ENCODE measurements at places on chromosomes 2 and 18. TPM values are rescaled to one million over a fixed set of nuclear protein-coding genes. Genes with fewer than 3 reads are reported as not detected.

The DNAJC5G gene
- not detected for total RNA-seq

The C2orf74 gene
- total RNA-seq: 17.1 TPM

The RND3 gene
- total RNA-seq: 56.9 TPM

The EPHA4 gene
- 0.56 TPM for total RNA-seq

The LINC00305 gene
- not detected for total RNA-seq

The CXCR1 gene
- total RNA-seq: not detected

The SNTG2 gene
- not detected for total RNA-seq

The FOXD4L1 gene
- 0.64 TPM for total RNA-seq

The TMEM185B gene
- 47.0 TPM for total RNA-seq

The REG1A gene
- not detected for total RNA-seq

The SCN3A gene
- total RNA-seq: 0.04 TPM

The SERPINB5 gene
- total RNA-seq: 0.16 TPM

The HS6ST1 gene
- 12.9 TPM for total RNA-seq

All from A549 treated with CpdA at 1 μM for 4 hours (cell line).